NCI-H187 treated with DMSO at 0.1 percent for 48 hours (cell line): ENCODE measurements at places on chromosomes 7 and 10.

GRCh38 chr7:99461221-99461620, 4.7 kb downstream of the ATP5MF start:
- DNase-seq: no peak

GRCh38 chr10:60388116-60388625, 1.5 kb downstream of the ANK3 start:
- DNase-seq: no peak

DNA sequence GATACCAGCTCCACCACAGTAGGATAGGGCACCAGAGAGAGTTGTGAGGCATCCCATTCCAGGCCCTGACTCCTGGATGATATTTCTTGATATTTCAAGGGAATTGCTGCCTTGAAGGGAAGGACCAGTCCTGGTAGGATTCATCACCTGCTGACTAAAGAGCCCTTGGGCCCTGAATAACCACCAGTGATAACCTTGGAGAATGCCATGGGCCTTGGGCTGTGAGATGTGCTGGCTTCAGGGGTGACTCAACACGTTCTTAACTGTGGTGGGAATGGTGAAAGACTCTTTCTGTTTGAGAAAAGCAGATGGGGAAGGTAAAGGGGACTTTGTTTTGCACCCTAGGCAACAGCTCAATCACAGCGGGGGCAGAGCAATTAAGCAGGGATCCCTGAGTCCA, 21.4 kb upstream of the ASZ1 start:
- DNase-seq: no peak

GRCh38 chr7:135620980-135621850, 41.1 kb upstream of the STMP1 start:
- peak; percentile 17 for DNase-seq

DNA sequence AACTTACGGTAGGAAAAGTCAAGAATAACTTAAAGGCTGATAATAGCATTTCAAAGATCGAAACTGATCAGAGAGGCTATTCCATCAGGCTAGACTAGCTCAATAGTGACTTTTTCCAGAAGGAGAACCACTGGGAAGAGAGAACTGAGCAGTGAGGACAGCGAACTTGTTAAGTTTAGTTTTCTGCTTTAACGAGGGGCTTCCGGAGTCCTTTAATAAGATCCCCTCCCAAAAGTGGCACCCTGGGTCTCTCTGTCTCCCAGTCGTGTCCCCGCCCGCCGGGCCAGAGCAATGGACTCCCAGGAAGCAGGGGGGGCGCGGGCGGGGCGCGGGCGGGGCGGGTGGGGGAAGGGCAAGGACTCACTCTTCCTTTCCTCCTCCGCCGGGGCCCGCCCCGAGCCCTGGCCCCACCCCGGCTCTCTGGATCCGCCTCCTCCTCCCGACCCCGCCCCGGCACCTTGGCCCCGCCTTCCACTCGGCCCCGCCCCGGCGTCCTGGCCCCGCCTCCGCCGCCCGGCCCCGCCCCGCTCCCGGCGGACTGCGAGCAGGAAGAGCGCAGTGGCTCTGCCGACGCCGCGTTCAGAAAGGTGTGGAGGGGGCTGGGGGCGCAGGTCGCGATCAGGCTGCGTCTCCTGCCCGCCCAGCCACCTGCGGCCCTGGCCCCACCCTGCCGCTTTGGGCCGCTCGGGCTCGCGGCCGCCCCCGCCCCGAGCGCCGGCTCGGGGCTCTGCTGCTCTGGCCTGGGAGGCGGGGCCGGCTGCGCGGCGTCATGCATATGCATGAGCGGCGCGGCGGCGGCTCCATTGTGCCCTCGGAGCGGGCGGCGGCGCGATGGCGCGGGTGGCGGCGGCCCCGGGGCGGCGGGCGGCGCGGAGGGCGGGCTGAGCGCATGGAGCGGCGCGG, at the start of gene ZMIZ2:
Gene ZMIZ2, plus strand, starts transcription at position 803 of the 903 bp plus-strand sequence. CDS start 7,403 bp downstream, outside the sequence.
- DNase-seq: peak; percentile 31
